Stimulated activated CD4-positive, alpha-beta T cell treated with anti-CD3 and anti-CD28 coated beads, Interleukin-4, amount 100 ng/mL, for 4 hours (primary cell): ENCODE measurements at places on chromosomes 4 and X.

DNA sequence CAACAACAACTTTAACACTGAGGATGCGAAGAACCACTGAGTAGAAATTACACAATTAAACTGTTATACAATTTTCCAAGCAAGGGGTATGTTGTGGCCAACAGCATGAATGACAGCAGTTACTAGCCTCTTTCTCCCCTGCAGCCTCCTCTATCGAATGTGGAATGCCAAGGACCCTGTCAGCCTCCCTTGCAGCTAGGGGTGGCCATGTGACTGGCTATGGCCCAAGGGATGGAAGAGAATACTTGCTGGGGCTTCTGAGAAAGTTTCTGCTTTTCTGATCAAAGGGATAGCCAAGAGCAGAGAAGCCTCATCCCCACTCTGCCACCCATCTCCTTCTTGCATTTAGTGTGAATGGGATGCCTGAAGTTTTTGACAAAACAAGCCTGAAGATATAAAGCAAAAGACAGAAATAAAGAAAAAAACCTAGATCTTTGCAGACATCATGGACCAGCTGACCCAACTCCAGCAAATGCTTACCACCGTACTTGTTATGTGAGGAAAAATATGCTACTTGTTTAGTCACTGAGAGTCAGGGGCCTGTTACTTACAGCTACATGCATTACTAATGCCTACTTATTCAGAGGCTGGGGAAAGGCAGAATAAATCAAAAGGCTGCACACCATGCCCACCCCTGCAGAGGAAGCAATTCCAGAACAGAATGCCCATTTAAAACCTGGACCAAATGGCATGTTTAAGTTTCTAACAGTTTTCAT lies 32.0 kb downstream of the DCTD start:
- no peak for DNase-seq

- no peak for DNase-seq
These were observed 2.0 kb downstream of the SMIM14 start for GRCh38 chr4:39636531-39637184.

GRCh38 chrX:49760290-49760890 lies 64.6 kb upstream of the PAGE1 start:
- no peak for DNase-seq

- DNase-seq = no peak
These were observed 135.4 kb upstream of the PSAPL1 start for GRCh38 chr4:7569810-7570783.

DNA sequence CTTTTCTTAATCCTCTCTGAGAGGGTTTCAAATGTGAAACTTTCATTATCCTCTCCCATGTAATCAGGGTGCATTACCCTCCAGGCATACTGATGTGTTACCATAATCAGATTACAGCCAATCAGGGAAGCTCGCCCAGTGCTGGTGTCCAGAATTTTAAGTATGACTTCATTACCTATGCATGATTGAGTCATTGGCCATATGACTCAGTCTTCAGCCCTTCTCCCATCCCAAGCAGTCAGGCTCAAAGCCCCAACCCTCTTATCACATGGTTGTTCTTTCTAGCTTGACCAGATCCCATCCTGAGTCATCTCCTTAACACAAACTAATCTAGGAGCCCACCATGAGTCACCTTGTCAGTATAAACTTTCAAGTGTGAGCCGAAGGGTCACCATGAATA lies 1668.1 kb upstream of the AGA start:
- DNase-seq = no peak
